ENCODE measurements at places on chromosomes 7 and 10.

DNA sequence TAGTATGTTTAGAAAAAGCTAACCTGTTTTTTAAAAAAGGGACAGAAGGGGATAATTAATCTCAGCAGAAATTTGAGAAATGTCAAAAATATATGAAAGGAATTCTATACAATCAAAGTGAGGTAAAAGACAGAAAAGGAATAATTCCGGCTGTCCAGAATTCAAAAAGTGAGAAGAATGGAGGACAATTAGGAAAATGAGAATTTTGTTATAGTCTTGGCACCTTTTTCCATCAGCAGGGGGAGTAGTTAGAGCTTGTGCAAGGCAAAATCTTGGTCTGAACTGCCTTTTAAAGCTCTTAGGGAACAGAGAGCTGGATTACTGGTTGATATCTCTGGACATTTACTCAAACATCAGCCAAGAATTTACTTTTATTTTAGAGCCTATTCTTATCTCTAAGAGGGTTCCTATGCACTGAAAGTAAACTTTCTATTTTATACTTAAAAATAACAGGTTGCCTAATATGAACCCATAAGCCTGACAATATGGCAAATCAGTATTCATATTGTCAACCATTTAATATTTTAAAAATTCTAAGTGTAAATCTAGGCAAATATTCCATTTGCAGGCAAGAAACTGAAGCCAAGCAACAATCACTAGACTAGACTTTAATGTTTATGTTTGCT, 185.6 kb downstream of the ANK3 start:
- no peak for DNase-seq

- no peak for DNase-seq
These were observed 89.8 kb upstream of the SAMD8 start for GRCh38 chr10:75021379-75022249.

DNA sequence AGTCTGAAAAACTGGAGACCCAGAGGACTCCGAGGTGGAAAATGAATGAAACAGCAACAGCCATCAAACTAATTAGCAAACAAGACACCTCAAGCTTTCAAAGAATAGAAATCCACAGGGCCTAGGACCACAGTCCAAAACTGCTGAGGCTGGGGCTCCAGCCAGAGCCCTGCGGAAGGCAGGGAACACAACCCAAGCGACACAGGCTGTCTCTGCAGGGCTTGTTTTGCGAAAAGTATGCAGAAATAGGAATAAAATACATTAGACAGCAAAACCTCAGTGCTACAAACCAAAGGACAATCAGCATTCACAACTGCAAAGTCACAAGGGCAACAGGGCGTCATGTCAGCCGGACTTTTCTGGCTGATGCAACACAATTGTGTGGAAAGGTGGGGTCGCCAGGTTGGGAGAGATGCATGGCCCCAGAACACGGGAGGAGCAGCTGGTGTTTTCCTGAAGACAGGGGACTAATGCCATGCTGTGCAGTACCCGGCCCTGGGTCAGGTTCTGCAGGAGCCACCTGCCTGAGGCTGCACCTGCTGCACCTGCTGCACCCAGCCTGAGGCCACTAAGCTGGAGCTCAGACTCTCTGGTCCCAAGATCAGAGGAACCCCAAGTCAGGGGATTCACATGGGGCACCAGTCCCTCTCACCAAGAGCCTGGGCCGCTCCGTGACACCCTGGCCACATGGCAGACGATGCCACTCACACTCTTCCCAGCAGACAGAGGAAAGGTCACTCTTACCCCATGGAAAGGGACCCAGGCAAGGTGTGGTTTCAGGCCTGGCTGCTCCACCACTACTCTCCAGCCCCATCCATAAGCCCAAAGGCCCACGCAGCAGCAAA, 74.2 kb downstream of the MAD1L1 start:
- no peak for DNase-seq

- no peak for DNase-seq
These were observed 113.5 kb downstream of the COL13A1 start for GRCh38 chr10:69915215-69915560.

- no peak for DNase-seq
These were observed 180.0 kb downstream of the PDE1C start for GRCh38 chr7:31890198-31890597.

GRCh38 chr10:58412502-58412961, 27.3 kb downstream of the TFAM start:
- no peak for DNase-seq

- DNase-seq: no peak
These were observed 851 bp downstream of the KIFBP start for GRCh38 chr10:68989317-68989990.

- DNase-seq: no peak
These were observed 8.8 kb upstream of the LAMB4 start for GRCh38 chr7:108138911-108139310.

GRCh38 chr10:105967256-105967655, 1197.2 kb downstream of the SORCS1 start:
- no peak for DNase-seq

DNA sequence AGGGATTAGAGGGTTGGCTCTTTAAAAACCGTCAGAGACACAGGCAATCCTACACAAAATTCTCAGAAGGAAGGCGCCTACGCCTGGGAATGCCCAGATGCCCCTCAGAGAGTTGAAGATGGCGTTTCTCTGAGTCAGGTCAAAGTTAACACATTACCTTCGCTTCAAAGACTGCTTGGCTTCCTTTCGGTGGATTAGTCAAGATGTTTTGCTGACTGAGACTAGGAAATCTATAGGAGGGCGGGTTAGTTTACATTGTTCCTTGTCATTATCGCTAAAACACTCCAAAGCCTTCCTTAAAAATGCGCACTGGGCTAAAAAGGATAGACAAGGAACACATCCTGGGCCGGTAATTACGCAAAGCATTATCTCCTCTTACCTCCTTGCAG, 995 bp upstream of the CFTR start:
- no peak for DNase-seq

DNA sequence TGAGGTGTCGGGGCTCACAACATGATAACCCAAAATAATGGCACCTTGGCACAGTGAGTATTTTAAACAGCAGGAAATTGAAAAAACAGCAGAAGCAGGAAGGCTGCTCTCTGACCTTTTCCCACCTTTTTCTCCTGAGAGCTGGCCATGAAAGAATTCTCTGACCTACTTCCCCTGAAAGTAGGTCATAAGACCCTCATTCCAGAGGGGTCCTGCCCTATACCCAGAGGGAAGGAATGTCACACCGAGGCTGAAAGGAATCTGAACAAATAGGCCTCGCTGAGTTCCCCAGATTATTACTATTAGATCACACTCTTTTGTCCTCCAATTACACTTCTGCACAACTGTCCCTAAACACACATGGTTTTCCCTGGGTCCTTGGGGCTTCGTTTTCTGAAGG, 18.8 kb downstream of the CPVL start:
- no peak for DNase-seq

DNA sequence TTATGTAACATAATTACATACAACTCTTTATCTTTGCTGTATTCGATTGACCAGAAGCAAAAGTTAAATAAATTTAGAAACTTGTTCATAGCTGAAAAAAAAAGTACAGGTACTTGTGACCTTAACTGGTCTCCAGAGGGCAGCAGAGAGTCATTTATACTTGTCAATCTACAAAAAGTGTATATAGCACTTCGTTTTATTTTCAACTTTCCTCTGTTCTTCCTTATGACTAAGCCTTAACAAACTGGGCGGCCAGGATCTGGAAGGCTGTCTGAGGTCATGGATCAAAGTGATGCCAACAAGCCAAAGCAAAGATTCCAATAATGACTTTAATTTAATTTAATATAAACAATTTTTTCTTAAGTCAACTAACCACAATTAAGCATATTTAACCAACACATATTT, 29.8 kb downstream of the C10orf67 start:
- DNase-seq: peak; percentile 41

GRCh38 chr7:137386966-137387365, 43.4 kb upstream of the PTN start:
- DNase-seq: no peak

GRCh38 chr7:2142386-2142785, 90.4 kb downstream of the MAD1L1 start:
- DNase-seq: no peak

DNA sequence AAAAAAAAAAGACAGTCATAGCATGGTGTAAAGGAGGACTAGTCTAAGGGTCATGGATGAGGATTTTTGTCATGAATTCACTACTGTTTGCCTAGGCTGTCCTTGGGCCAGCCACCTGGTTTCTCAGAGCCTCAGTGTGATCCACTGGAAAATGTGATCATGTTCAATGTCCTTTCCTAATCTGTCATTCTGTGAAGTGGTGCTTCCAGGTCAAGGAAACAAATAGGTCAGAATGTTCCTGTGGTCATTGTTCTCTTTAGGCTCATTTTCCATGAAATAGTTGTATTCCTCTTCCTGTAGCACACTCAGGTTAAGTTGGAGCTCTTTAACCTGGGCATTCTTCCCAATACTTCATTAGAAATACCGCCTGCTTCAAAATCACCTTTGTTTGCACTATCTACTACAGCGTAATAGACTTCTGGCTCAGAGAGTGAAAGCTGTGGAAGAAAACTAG, 16.5 kb downstream of the CD36 start:
- DNase-seq: no peak

GRCh38 chr10:125880719-125881118, 373 bp downstream of the DHX32 start:
- no peak for DNase-seq

DNA sequence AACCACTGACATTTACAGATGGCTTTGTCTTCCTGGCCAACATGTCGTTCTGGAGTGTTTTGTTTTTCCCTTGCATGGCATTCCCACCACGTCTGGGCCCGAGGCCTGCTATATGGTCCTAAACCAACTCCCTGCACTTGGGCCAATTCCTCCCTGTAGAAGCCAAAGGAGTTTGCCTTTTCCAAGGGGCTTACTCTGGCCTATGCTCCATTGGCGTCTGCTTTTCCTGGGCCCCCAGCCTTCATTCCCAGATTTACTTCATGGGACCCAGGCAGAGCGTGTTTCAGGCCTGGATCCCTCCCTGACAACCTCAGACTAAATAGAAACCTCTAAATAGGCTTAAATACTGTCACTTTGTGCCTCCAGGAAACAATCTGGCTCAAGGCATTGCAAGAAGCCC, 60.7 kb downstream of the MINDY4 start:
- no peak for DNase-seq

GRCh38 chr7:111196655-111197054, 105.7 kb downstream of the LRRN3 start:
- DNase-seq: no peak

DNA sequence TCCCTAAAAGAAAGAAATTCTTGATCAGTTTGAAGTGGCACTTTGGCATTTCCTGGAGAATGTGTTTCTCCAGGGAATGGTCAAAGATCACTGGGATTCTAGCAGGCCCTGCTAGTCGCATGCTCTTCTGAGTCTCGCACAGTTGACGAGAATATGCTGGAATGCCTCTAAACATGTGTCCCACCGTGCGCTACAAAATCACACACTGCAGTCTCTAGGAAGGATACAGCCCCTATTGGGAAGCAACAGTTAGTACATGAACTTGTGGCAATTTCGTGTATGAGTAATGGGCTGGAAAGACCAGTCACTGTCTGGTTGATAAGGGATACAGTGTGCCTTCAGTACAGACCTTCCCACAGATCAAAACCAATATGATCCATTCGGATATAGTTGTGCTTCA, 257.9 kb downstream of the PRPF18 start:
- no peak for DNase-seq

GRCh38 chr7:132742189-132742612, 165.9 kb upstream of the PLXNA4 start:
- DNase-seq: no peak

DNA sequence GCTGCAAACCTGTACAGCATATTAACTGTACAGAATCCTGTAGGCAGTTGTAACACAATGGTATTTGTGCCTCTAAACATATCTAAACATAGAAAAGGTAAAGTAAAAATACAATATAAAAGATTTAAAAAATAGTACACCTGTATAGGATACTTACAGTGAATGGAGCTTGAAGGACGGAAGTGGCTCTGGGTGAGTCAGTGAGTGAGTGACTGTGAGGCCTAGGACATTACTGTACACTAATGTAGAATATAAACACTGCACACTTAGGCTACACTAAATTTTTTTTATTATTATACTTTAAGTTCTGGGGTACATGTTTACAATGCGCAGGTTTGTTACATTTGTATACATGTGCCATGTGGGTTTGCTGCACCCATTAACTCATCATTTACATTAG, 97.3 kb upstream of the STK17A start:
- no peak for DNase-seq

GRCh38 chr10:60425392-60426110, 35.9 kb upstream of the ANK3 start:
- no peak for DNase-seq

- no peak for DNase-seq
These were observed 126.4 kb downstream of the KBTBD2 start for GRCh38 chr7:32765185-32765584.

DNA sequence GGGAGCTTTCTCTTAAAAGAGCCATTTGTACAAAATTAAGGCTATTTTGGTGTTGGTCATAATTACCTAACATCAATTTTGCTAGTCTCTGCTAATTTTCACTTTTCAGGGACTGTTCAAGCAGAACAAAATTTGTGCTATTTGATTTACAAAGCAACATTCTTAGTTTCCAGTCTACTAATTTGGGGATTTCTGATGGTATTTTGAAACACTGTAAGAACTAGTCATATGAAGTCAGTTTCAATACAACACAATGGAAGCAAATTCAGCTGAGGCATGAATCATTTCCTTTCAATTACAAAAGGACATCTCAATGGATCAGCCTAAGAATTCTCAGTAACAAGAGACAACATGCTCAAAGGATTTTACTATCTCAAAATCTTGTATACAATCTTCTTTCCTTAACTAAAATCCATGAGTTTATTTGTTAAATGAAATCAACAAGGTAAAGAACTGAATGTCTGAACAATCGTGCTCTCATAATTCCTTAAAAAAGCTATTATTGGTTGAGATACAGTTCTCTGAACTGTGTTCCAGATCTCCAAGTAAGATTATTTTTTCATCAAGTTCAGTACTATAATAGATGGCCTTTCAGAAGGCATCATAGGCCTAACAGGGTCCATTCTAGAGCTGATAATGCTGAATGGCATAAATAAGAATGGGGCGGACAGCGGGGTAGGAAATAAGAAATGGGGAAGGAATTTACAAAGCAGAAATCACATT, 144.6 kb downstream of the NRCAM start:
- no peak for DNase-seq

DNA sequence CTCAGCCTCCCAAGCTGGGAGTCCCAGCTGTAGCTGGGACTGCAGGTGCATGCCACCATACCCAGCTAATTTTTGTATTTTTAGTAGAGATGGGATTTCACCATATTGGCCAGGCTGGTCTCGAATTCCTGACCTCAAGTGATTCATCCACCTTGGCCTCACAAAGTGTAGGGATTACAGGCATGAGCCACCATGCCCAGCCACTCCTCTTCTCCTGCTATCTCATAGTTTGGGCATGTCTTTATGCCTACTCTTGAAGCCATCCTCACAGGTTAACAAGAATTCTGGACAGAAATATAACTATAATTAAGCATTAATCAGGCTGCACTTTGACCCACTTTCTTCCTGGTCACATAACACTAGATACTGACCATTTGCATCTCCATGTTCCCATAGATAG, 28.6 kb upstream of the C10orf67 start:
- no peak for DNase-seq

DNA sequence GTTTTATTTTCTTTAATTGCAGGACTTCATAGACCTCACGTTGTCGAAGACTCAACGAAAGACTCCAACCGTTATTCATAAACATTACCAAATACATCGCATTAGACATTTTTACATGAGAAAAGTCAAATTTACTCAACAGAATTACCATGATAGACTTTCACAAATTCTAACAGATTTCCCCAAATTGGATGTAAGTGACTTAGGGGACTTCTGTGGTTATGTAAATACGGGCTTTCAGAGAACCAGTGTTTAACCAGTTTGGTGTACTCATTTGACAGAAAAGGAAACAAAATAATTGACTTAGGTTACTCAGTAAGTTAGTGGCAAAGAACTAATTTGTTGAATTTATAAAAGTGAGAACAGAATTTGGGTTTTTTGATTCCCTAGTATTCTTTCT, 4.2 kb downstream of the GTPBP4 start:
- no peak for DNase-seq
